Endothelial cell (in vitro differentiated cells): ENCODE measurements at places on chromosomes 13 and 19.
A peak's percentile ranks its signal among the peaks of the same experiment; 100 is the strongest.

DNA sequence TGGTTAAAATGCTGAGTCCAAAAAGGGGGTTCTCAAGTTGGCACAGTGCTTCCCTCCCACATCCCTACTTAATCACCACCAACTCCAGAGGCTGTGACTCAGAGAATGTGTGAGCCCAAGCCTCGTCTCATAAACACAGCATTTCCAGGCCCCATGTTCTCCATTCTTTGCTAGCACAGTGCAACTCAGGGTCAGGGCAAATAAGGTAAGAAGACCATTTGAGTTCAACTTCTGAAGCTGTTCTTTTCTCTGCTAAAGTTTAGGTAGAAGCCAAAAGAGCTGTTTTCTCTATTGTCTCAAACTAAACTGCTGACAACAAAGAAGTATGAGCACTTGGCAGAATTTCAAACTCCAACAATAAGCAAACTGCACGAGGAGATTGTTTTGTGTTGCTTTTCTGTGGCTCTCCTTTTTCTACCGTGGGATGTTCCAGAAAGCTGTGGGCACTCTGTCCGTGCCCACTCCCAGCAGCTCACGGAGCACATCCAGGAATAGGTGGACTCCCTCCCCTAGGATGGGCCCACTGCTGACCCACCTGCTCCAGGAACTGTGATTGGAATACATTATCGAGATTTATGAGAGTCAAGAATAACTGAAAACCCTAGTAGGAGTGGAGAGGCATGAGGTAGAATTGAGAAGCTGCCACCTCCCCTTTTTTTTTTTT is 494.3 kb downstream of the COG6 start:
- DNase-seq: no peak

GRCh38 chr13:34241332-34241731 is 423.4 kb downstream of the RFC3 start:
- DNase-seq: no peak

DNA sequence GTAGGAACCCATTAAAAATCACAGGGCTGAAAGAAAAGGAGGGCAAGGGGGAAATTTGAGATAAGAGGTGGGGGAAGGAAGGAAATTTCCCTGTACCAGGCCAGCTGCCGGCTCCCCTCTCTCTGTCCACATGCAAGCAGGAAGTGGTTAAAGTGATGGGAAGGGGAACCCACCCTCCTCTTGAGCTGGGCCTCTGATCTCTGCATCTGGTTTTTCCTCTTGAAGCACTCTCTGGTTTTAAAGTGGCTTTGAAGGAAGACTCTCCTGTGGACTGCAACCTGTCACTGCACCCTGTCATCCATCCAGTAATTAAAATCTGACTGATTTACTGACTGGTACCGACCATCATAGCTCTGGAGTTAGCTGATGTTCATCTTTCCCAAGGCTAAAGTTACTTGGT is 239.6 kb downstream of the TSHZ3 start:
- DNase-seq: no peak

DNA sequence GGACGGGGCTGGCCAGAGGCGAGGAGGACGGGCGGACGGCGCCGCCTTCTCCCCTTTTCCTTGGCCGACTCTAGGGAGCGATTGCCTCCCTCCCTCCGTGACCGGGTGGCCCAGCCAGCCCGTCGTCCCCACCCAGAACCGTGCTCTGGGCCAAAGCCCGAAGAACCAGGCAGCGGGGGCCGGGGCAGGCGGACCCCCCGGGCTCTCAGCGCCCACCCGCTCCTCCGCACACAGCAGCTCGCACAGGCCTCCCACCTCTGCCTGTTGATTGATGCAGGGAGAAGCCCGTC is 9.3 kb upstream of the MARCHF2 start:
- DNase-seq: no peak

DNA sequence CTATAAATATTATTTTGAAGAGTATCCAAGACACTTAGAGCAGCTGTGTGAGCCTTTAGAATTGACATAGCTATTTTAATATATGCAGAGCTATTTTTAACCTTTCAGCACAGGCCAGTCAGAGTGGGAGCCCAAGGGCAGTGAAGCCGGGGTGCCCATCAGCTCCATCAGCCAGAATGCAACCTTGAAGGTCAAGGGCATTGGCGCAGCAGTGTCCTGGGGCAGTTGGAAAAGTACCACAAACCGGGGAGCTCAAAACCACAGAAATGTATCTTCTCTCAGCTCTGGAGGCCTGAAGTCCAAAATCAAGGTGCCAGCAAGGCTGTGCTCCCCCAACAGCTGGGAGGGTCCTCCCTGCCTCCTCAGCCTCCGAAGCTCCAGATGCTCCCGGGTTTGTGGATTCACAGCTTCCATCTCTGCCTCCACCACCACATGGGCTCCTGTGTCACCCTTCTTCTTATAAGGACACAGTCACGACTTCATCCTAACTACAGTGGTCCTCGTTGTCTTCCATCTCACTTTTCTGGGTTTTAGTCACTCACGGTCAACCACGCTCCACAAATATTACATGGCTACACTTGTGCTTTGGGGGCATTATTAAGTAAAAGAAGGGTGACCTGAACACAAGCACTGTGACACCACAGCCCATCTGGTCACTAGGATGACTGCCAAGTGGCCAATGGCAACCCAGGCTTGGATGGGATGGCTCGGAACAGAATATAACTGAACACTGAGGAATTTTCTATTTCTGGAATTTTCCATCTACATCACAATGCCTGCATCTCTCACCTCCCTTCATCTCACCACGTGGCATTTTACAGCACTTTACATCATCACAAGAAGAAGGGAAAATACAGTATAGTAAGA is 15.9 kb upstream of the GAS6 start:
- DNase-seq: no peak

DNA sequence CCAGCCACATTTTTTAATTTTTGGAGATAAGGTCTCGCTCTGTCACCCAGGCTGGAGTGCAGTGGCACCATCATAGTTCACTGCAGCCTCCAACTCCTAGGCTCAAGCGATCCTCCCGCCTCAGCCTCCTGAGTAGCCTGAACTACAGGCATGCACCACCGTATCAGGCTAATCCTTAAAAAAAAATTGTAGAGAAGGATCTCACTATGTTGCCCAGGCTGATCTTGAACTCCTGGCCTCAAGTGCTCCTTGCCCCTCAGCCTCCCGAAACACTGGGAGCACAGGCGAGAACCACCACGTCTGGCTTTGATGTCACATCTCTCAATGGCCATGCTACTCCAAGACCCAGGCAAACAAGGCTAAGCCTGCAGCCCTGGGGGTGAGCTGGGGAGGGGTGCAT is 21.2 kb downstream of the PRKCSH start:
- no peak for DNase-seq

DNA sequence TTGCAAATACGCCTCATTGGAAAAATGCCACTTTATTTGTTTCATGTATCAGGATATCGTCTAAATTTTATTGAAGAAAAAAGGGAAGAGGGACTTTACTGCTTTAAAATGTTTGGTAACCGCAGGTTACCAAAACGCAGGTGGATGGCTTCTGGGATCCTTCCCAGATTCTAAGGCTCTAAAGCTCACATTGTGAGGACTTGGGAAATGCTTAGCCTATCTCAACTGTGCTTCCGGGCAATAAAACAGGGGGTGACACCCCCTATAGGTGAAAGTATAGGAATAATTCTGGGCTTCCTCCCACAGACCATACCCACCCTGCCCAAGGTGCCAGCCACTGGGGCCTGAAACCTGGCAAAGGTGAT is 73.2 kb upstream of the IPO5 start:
- no peak for DNase-seq

- DNase-seq: no peak
These were observed 64.3 kb downstream of the RASL11A start for GRCh38 chr13:27334774-27335435.

GRCh38 chr13:28338742-28339141 is 156.2 kb downstream of the FLT1 start:
- no peak for DNase-seq

GRCh38 chr19:1248786-1249297 is 459 bp downstream of the MIDN start:
- DNase-seq: peak; percentile 86

DNA sequence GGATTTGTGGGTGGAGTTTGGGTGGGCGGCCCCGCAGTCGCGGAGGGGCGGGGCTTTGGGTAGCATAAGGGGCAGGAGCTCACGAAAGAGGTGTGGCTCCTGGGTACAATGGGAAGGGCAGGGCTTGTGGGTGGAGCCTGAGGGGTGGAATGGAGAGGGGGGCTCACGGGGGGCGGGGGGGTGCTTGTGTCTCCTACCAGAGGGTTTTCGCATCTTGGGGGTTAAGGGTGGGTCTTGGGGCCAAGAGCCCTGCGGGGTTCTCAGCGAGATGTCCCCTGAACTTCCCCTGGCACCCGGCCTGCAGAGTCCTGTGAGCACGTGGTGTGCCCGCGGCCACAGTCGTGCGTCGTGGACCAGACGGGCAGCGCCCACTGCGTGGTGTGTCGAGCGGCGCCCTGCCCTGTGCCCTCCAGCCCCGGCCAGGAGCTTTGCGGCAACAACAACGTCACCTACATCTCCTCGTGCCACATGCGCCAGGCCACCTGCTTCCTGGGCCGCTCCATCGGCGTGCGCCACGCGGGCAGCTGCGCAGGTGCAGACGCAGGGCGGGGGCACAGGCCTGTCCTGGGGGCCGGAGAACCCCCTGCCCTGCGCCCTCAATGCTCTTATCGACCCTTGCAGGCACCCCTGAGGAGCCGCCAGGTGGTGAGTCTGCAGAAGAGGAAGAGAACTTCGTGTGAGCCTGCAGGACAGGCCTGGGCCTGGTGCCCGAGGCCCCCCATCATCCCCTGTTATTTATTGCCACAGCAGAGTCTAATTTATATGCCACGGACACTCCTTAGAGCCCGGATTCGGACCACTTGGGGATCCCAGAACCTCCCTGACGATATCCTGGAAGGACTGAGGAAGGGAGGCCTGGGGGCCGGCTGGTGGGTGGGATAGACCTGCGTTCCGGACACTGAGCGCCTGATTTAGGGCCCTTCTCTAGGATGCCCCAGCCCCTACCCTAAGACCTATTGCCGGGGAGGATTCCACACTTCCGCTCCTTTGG is 5.1 kb downstream of the FSTL3 start:
- peak; percentile 91 for DNase-seq

DNA sequence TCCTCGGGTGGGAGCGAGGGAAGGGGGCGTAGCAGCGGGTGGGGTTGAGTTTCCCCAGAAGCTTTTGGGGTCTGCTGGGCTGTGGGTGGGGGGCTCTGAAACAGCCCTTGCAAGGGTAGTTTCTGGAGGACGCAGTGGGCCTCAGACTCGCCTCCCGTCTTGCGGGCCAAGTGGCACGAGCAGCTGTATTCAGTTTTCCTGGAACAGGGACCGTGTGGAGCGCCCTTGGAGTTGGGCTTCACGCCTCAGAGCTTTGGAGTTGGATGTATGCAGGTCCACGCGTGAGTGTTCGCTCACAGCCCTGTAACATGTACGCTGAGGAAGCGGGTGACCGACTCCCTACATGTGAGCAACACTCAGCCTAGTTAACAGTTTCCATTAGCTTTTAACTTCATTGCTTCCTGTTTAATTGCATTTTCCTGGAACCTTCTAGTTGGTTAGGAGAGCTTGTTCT is 603 bp downstream of the TM9SF2 start:
- peak; percentile 18 for DNase-seq

GRCh38 chr19:50447750-50448149 is 15.1 kb downstream of the MYBPC2 start:
- no peak for DNase-seq

- no peak for DNase-seq
These were observed 113.7 kb downstream of the VWA8 start for GRCh38 chr13:41847216-41847615.

- no peak for DNase-seq
These were observed 816 bp upstream of the TBXA2R start for GRCh38 chr19:3607303-3608078.

GRCh38 chr13:104105418-104106355 is 1039.5 kb upstream of the SLC10A2 start:
- no peak for DNase-seq

GRCh38 chr13:48043789-48044503 is 6.4 kb downstream of the NUDT15 start:
- DNase-seq: no peak

- DNase-seq: no peak
These were observed 1100.7 kb upstream of the MIR17HG start for GRCh38 chr13:90246687-90247345.

GRCh38 chr13:29423050-29423449 is 172.4 kb downstream of the SLC7A1 start:
- DNase-seq: no peak

- no peak for DNase-seq
These were observed 258.7 kb upstream of the GPC6 start for GRCh38 chr13:92967923-92968322.

DNA sequence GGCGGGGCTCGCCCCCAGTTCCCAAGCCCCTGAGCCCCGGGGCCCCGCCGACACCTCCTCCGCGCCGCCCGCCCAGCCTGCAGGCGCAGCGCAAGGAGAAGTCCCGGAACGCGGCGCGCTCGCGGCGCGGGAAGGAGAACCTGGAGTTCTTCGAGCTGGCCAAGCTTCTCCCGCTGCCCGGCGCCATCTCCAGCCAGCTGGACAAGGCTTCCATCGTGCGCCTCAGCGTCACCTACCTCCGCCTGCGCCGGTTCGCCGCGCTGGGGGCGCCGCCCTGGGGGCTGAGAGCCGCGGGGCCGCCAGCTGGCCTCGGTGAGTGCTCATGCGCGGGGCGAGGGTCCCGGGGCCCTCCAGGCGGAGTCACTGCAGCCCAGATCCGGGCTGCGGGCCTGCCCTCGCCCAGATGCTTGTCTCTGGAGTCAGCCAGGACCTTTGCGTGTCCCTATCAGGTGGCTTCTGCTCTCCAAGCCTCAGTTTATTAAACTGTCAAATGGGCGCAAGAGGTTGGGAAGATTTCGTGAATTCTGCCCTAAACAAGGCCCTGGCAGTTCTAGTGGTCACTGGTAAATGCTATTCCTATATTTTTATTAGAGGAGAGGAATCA is 2.0 kb downstream of the NPAS1 start:
- DNase-seq: no peak

- DNase-seq: peak; percentile 37
These were observed 7.2 kb downstream of the ACTN4 start for GRCh38 chr19:38654628-38655055.

GRCh38 chr13:27353166-27353583 is 71.2 kb upstream of the GTF3A start:
- DNase-seq: no peak

DNA sequence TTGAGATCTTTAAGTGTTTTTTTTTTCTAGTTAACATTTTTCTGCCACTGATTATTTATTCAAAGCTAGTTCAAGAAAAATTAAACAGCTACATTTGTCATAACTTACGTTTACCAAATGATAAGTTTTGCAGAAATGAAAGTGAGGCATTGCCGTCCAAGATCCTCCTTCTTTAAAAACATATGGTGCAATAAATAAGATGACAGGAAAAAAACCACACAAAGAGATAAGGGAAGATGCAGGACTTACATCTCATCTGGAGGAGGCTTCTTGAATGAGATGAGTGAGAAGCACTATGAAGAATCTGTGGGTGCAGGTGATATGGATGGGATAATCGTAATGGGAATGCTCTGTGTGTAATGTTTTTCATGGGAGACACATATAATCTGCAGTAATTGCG is 12.4 kb downstream of the TNFSF13B start:
- no peak for DNase-seq

DNA sequence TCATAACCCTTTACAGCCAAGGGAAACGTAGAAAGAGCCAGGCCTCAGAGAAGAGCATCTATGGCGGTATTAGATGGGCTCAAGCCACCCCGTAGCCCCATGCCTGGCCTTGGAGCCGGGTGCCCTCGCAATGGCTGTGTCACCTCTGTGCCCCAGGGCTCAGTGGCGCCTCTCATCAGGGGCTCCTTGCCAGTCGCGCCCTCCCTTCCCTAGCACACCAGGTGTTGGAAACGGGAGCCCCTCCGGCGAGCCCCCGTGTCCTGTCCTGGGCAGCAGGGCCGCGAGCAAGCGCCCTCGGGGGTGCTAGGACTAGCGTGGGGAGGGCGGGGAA is 453 bp downstream of the ZNF256 start:
- DNase-seq: no peak

GRCh38 chr19:11239377-11240000 is at the start of gene ANGPTL8:
Gene ANGPTL8, plus strand, starts transcription at chr19:11239619. Its CDS starts 19 bp downstream, at chr19:11239638.
- DNase-seq: no peak
